Neural crest cell (in vitro differentiated cells): ENCODE measurements at places on chromosomes 4 and X.

GRCh38 chr4:80790152-80790551, 240.4 kb upstream of the BMP3 start:
- no peak for DNase-seq

DNA sequence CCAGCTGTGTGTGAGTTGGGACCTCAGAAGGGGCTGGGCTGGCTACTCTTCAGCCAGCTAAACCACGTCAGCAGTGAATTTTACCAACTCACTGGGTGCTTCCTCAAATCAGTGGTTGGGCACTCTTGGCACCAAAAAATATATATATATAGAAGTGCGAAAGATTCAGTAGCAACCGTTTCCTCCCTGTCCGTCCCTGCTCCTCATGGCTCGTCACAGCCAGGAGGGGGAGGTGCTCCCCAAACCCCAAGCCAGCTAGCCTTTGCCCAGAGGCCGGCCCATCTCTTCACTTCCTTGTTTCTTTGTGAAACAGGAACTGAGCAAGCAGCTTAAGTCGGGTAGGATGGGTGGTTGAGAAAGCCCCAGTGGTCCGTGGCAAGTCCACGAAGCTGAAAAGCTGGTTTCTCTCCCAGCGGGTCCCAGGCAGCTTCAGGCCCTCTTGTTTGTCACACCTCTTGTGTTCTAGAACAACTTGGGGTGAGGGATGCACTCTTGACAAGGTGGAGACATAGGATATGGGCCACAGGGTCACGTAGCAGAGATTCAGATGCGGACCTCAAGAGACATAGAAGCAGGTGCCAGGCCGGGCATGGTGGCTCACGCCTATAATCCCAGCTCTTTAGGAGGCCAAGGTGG, 6.8 kb upstream of the SASH3 start:
- no peak for DNase-seq

DNA sequence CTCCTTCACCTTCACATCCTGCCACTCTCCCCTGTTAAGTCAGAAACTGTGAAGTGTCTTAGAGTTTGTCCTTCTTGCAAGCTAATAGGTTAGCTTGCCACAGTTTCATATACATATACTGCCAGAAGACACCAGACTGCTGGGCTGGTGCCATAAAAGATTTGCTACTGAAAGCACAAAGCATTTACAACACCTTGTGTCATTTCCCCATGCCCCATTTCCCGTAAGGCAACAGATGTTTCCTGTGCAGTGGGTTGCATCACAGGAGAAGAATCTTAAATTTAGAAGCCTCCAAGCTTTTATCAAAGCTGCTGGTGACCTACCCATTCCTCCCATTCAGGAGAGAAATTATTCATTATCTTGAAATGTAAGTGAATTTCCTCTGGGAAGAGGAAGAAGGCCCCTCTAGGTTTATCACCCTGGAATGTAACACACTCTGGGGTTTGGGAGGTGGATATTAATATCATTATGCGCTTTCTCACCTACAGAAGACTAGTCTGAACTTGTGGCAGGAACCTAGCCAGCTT, 34.5 kb upstream of the RAB33B start:
- DNase-seq: no peak

DNA sequence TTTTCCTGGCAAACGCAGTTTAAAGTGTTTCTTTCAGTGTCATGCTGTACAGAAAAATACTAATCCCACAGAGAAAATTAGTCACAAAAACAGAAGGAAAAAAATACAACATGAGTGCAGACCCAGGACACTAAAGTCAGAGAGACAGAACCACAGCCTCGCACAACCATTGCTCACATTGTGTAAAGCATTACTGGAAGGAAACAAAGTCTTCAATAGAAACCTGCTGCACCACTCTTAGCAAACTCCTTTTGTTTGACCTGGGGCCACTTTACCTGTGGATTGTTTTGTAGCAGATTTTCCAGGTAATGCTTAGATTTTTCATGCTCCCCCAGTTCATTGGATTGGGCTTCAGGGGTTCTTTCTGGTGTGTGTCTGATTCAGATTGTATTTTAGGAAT, 131.8 kb upstream of the TMLHE start:
- DNase-seq: no peak

DNA sequence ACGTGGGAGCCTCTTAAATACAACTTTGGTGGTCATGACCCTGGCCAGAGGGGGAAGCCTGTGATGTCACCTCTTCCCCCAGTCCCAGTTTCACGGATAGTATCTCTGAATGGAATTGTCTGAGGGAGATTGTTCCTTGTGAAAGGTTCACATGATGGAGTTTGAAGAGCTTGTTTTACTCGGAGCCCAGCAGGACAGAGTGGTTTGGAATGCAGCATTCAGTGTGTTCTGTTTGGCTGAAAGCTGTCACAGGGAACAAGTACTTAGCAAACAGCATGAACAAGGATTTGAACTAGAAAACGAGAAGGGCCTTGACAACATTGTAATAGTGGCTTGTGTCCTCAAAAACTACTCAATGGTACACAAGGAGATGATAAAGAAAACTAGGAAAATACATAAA, 133.9 kb upstream of the CXorf66 start:
- DNase-seq: no peak

GRCh38 chr4:91025241-91026148, 898.3 kb downstream of the CCSER1 start:
- DNase-seq: no peak

- no peak for DNase-seq
Measured at GRCh38 chr4:145694929-145695328, 15.0 kb downstream of the C4orf51 start.

DNA sequence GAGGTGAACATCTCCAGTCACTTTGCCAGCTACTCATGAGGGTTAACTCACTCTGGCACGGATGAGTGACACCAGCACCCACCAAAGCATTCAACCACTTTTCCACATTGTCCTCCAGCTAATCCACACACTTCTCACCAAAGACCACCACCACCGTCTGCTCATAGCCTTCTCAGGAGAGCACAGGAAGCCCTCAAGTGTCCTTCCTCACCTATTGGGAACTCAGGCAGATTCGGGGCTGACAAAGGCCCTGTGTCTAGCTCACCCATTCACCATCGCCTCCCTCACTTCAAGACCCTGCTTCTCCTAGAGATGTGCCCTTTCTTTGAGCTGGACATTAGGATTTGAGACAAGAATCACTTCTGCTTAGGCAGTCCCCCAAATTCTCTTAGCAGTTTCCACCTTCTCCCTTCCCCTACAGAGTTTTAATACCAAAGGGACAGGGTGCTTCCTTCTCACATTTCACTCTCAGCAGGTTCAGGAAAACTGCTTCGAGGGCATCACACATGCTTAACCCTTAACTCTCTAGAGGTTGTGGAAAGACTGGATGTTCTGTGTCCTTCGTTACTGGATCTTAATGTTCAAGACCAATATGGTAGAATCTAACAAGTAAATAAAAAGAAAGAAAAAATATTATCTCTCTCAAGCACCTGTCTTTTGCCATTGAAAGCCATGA, 11.0 kb downstream of the RXFP1 start:
- DNase-seq: no peak

DNA sequence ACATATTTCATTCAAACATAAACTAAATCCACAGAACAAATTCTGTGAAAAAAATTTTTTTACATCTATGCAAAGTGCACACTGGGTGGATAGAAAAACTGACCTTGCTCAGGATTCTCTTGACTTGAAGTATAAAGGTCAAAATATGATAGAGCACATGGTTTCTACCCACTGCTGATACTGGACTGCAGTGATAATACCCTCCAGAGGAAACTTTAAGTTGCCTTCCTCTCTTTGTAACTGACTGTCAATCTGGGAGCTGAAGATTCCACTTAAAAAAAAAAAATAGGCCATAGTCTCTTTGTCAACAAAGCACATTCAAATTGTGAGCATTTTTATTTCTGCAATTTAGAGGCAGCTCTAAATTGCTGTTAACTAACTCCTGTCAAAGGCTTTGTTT, 3.2 kb upstream of the AMMECR1 start:
- no peak for DNase-seq

GRCh38 chrX:48461830-48462229, 8.2 kb downstream of the SLC38A5 start:
- DNase-seq: no peak

- no peak for DNase-seq
Measured at GRCh38 chr4:102533348-102533747, 32.2 kb downstream of the NFKB1 start.

GRCh38 chr4:117400039-117400835, 314.9 kb upstream of the TRAM1L1 start:
- DNase-seq: no peak

DNA sequence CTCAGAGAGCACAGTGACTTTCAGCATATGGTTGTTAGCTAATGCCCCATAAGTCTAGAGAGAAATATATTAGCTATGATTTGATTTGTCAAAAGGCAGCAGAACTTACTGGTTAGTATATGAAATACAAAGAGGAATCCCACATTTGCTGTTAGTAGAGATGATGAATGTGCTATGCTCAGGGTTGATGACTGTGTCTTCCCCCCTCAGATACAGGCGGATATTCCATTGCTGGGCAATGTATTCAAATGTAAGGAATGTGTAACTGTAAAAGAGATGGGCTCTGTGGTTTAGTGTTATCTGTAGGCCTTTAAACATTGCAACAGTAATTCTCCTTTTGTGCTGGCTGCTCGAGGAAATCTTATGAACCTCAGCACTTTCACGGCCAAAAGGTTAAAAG, 528.9 kb upstream of the ARX start:
- no peak for DNase-seq

GRCh38 chr4:140300271-140300970, 73.0 kb upstream of the SCOC start:
- DNase-seq: no peak

GRCh38 chr4:16255730-16256129, 29.5 kb upstream of the TAPT1 start:
- DNase-seq: no peak

DNA sequence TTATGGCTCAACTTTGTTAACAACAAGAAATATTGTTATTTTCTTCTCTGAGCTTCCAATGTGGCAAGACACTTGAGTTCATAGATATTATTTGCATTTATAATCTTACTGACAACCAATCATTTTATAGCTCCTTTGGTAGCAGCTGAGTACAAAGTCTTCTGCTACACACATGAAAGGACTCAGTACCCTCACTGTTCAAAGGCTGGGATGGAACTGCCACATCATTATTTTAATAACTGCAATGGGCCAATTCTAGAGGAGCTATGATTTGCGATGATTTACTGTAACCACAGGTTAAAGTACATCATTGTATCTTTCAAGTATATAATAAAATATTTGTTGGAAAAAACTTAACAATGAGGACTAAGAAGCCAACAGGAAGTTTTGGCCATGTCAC, 10.9 kb downstream of the MTTP start:
- no peak for DNase-seq

DNA sequence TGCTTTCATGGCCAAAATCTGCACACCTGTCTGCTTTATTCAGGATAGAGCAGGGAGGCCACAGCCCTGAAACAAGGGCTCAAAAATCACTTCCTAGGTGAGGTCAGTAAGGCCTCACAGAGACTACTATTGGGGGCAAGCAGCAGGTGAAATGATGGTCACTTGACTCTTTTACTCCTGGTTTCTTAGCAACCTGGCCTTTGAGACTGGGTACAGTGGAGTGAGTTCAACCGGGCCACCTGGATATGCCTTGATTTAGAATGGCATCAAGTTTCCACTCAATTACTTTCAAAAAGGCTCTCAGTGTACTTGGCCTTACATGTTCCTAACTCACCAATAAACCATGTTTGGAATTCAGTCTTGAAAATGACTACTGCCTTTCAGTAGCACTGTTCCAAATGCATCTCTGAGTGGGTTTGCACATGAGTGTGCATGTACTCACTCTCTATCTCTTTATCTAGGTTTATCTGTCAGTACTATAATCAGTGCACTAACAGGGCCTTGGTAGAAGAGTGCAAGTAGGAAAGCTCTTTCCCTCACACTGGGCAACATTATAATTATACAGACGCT, 388.2 kb downstream of the OPHN1 start:
- DNase-seq: no peak

DNA sequence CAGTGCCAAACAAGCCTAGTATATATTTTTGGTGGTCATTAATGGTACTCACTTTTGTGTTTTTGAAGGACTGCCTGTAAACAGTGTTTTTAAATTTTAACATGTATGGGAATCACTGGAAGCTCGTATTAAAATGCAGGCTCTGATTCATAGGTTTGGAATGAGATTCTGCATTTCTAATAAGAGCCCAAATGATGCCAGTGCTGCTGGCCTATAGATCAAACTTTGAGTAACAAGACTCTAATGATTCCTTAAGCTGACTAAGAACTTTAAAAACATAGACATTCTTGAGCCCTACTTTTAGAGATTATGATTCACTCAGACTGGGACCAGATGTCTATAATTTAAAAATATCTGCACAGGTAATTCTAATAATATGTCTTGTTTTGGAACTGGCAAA, 823.2 kb upstream of the LCORL start:
- DNase-seq: no peak

GRCh38 chr4:4637710-4638109, 95.9 kb upstream of the STX18 start:
- no peak for DNase-seq

GRCh38 chrX:66050140-66050569, 10.3 kb upstream of the VSIG4 start:
- no peak for DNase-seq

DNA sequence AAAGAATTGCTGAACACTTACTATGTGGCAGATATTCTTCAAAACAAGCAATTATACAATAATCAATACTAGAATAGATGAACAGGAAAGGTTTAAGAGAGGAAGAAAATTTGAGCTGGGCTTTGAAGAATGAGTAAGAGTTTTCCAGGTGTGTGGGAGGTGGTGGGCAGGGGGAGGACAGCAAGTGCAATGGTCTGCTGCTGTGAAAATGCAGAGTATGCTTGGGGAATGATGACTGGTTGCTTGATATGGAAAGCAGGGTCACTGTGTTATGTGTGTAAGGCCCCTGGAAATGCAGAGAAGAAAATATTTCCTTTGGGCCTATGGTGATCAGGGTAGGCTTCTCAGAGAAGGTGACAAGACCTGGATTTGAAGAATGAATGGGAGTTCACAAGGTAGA, 300.3 kb downstream of the CAMK2D start:
- no peak for DNase-seq

DNA sequence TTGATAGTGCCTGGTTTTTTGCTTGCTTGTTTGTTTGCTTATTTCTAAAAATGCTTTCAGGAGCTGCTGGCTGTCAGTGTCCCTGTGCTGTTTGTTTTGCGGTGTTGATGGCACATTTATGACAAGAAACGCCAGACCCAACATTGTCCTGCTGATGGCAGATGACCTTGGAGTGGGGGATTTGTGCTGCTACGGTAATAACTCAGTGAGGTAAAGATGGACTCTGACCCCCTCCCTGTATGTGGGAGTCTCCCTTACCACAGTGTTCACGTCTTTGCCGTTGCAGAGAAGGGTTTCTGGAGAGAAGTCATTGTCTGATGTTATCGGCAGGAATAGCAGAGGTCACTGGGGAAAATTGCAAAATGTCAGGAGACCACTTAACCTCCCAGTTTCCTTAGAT, at the start of gene ARSH:
Gene ARSH, plus strand, starts transcription at position 52 of the 400 bp plus-strand sequence. Its CDS starts 67 bp downstream, at position 119.
- DNase-seq: no peak

GRCh38 chrX:136627409-136627808, 20.5 kb upstream of the CD40LG start:
- DNase-seq: no peak

- no peak for DNase-seq
Measured at GRCh38 chrX:69021141-69021960, 143.9 kb downstream of the PJA1 start.
